Activated CD4-positive, alpha-beta memory T cell treated with anti-CD3 and anti-CD28 coated beads for 36 hours (primary cell): ENCODE measurements at places on chromosomes 13 and 19. TPM values are rescaled to one million over a fixed set of nuclear protein-coding genes. Genes with fewer than 3 reads are reported as not detected.

GRCh38 chr19:6711078-6711361, 9.4 kb downstream of the C3 start:
- no peak for DNase-seq

DNA sequence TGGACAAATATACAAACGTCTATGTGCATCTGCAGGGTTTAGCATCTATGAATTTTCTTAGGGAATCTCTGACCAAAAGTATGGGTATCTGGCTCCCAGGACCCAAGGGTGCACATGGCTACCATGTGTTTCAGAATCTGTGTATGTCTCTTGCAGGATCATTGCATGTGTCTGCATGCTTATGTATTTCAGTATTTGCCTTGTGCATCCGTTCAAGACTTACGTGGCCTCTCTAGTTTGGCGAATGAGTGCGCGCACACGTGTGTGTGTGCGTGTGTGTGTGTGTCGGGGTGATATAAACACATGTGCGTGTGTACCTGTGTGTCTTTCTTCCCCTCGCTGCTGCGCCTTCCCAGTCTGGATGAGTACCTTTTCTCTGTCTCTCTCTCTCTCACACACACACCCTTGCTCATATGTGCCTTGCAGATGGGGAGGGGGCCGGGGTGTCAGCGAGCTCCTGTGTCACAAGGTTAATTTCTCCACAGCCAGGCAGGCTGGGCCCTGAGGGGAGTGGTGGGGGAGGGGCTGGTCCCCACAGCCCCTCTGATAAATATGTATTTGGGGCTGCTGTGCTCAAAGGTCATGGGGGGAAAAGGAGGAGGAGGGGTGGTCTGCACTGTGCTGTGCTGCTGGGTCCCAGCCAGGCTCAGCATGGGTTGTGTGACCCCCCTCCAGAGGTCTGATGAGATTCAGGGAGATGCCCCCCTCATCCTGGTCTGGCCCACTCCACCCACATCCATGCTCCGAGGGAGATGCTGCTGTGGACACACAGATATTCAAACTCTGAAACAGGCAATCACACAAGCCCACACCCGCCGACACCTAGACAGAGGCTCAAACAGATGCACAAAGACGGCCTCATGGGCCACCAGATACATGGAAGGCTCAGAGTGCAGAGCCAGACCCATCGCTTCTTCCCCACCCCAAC, 37.5 kb upstream of the POU2F2 start:
- no peak for DNase-seq

DNA sequence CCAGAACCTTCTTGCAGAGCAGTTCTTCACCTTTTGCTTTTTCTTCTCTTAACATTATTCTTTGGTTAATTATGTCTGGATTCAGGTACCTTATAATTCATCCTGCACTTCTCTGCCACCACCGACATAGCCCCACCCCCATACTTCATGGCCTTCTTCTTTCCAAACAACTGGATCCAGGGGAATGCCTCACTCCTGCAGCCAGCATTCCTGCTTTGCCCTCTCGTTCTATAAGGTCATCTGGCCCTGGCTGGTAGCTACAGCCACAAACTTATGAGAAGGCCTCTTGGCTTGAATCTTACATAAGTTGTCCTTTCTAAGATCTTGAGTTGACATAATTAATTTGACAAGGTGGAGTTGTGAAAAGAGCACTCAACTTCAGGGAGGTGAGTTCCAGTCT, 84.1 kb upstream of the FRY start:
- DNase-seq = no peak

Gene ZNF253
- total RNA-seq = 11.0 TPM

Gene PEX11G
- 2.2 TPM for total RNA-seq

Gene OR4F17
- total RNA-seq = not detected

Gene ACER1
- total RNA-seq = not detected
